ENCODE measurements at places on chromosomes 11 and 22.

DNA sequence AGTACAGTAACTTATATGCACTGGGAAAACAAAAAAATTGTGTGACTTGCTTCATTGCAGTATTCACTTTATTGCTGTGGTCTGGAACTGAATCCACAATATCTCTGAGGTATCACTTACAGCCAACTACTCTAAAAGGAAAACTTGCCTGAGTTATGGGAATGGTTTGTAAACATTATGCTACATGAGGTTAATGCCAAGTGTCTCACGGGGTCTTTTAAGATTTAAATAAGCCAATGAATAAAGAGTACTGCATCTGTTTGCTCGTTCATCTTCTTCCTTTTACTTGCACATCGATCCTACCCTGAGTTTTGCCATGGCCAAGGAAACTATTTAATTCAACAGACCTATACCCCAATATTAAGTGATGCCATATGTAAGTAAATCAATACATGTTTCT lies 72.0 kb upstream of the API5 start:
- DNase-seq = no peak

- no peak for DNase-seq
Observed at GRCh38 chr11:74936087-74936486, 12.8 kb downstream of the XRRA1 start.

- DNase-seq = peak; percentile 62
Observed at GRCh38 chr22:38824585-38824984, 19.2 kb downstream of the NPTXR start.

- DNase-seq = no peak
Observed at GRCh38 chr11:126188332-126189108, 22.9 kb downstream of the RPUSD4 start.

GRCh38 chr11:106679581-106679980 lies 338.7 kb downstream of the GUCY1A2 start:
- no peak for DNase-seq

DNA sequence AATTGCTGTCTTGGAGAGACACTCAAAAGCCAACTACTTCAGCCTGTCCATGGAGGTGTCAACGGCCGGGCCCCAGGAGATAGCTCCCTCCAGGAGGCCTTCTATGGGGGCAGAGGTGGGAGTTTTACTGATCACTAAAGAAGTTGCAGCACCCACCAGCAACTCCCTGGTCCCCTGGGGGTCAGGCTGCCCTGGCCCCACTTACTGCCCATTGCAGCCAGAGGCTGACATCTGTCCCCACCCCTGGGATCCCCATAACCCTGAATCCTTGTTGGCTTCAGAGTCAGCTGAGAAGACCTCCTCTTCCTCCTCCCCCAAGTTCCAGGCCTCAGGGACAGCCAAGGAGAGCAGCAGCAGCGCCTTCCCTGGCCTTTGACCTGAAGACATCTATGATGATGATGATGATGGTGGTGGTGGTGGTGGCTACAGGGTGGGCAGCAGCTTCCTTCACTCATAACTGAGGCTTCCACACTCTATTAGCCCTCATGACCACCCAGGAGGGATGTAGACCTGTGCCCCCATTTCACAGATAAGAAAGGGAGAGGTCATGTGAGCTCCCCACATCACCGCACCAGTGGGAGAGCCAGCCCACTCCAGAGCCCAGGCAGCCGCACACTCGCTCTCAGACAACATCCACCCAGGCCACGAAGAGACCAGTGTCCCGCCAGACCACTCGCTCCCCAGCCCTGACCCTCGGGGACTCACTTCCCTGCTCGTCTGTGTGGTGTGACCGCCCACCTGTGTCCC lies 43.8 kb upstream of the FGF3 start:
- DNase-seq = no peak

- no peak for DNase-seq
Observed at GRCh38 chr22:37953062-37953436, 352 bp downstream of the C22orf23 start.

- DNase-seq = no peak
Observed at GRCh38 chr22:22386602-22387385, 121.7 kb downstream of the ZNF280B start.

GRCh38 chr22:46286006-46286405 lies 10.7 kb upstream of the GTSE1 start:
- DNase-seq = no peak

- no peak for DNase-seq
Observed at GRCh38 chr11:47631473-47631872, 10.9 kb downstream of the MTCH2 start.

- DNase-seq = peak; percentile 47
Observed at GRCh38 chr11:10499452-10499851, 41.5 kb downstream of the RNF141 start.

- DNase-seq = peak; percentile 24
Observed at GRCh38 chr11:46692450-46692849, 8.0 kb downstream of the ARHGAP1 start.

DNA sequence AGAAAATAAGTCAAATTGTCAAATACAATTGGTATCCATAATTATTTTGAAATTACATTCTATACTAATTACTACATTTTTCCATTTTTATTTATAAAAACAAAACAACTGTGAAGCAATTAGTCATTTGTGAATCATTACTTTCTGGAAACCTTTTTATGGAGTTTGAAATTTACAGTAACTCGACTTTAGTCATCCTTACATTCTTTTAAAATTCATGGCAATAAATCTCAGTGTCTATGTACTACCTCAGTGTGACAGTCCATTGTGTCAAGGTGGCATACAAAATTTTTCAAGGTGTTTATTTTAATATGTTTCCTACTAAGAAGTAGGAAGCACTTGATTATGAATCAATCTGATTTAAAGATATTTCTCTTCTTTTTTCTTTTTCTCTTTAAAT lies 1949.4 kb upstream of the RAG2 start:
- DNase-seq = no peak

DNA sequence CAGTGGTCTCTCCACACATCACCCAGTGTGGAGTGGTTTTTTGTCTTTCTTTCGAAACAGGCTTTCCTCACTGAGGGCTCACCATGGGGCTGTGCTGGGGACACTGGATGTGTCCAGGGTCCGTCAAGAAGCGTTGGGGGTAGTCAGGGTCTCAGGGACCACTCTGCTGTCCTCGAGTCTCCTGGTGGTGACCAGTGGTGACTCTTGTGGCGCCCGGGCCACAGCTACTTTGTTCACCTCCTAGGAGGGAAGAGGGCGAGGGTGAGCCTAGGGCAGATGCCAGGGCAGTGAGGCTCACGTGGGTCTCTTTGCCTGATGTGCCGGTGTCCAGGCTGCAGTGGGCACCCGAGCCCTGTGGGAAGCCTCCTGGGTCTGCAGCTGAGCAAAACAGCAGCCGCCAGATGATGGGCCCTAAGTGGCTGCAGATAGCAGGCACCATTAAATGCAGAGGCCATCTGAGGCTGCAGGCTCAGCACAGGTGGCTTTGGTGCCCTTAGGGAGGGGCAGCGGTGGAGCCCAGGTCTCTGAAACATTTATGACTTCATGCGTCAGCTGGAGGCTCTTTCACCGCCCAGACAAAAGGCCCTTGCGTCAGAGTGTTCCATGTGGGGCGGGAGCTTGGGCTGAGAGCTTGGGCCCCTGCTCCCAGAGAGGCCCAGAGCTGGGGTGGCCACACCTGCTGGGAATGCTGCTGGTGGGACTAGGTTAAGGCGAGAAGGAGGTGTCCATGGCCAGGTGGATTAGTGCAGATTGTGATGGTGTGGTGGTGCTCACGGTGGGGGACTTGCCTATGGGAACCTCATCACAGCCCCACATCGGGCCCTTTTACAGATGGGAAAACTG lies 29.5 kb downstream of the KCNQ1 start:
- no peak for DNase-seq

DNA sequence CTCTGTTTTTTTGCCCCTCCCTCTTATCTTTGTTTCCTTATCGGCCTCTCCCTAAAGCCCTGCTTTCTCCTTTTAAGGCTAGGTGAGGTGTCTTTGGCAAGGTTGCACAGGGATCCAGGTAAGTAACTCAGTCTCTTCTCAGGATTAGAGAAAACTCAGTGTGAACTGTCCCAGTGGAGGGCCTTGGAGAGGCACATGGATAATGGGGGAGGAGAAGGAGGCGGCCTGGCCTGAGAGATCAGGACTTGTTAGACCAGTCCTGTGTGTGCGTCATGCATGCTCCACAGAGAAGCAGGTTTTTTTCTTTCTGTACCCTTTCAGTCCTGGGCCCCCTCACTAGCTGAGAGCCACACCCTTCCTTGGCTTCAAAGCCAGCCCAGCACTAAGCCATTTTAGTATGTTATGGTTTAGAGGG lies 19.9 kb downstream of the CTNND1 start:
- DNase-seq = no peak

DNA sequence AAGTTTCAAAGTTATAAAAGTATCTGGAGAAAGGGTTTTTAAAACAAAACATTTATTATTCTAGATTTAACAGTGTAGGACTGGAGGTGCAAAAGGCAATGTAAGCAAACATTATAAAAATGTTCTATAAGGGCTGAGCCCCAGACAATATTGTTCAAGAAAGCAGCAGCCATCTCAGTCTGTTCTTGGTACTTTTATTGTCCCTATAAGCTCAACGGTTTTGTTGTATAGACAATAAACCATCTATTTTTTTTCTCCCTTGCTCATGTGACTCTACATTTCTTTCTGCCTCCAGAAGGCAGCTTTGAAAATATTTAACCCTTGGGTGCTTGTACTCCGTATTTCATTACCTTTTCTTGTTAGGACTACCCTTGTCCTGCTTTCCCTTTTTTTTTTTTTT lies 25.2 kb upstream of the NXPE2 start:
- DNase-seq = no peak

DNA sequence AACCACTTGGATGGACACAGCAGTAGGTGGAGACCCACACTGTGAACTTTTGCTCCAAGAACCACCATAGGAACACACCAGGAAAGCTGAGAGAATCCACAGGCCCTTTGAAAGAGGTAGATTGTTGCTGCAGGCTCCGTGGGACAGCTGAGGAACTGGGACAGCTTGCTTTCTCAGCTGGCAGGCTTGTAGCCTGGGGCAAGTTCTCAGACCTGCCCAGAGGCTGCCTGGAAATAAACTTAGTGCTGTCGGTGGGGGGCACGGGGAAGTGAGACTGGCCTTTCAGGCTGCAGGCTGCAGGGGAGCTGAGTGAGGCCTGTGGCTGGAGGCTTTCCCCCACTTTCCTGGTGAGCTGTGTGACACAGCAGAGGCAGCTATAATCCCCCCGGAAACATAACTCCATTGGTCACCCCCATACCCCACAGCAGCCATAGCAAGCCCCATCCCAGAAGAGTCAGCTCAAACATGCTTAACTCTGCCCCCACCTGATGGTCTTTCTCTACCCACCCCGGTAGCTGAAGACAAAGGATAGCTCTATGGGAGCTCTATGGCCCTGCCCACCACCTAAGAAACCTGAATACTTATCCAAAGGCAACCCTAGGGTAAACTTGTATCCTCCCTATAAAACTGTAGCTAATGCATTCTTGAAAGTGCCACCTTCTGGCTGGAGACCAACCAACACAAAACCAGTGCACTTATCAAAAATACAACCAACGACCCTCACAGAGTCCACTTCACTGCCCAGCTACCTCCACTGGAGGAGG lies 21.4 kb upstream of the ACRV1 start:
- DNase-seq = no peak

GRCh38 chr11:46888636-46889035 lies 29.7 kb downstream of the LRP4 start:
- no peak for DNase-seq

- DNase-seq = no peak
Observed at GRCh38 chr11:61524963-61525587, 16.5 kb downstream of the LRRC10B start.

DNA sequence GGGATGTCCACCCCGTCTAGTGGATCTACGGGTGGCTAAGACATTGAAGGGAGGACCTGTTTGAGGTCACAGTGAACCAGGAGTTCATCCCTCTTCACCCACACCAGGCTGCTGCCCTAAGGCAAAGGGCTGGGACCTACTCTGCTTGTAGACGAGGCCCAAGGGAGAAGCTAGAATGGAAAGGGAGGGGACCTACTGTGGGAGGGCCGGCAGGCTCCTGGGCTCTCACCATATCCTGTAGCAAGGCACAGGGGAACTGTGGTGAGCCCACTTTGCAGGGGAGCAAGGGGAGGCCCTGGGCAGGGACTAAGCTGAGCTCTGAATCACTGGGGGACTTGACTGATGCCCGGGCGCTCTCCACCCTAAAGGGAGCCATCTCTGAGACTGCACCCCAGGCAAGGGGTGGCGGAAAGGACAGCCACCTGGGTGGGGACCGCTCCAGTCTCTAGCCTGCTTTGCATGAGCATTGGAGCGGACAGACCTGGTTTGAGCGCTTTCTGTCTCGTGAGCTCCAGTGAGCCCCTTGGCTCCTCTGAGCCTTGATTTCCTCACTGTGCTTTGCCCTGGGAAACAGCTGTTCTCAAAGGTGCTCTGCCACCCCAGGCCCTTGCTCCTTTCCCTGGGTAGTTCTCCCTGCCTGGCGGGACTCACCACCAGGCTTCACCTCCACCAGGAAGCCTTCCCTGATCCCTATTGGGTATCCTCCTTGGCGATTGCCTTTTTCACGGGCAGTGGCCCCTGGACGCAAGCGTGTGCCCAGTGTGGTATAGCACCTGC lies 24.2 kb downstream of the PARVG start:
- DNase-seq = no peak

GRCh38 chr11:10528121-10528520 lies 12.9 kb downstream of the RNF141 start:
- DNase-seq = peak; percentile 29

DNA sequence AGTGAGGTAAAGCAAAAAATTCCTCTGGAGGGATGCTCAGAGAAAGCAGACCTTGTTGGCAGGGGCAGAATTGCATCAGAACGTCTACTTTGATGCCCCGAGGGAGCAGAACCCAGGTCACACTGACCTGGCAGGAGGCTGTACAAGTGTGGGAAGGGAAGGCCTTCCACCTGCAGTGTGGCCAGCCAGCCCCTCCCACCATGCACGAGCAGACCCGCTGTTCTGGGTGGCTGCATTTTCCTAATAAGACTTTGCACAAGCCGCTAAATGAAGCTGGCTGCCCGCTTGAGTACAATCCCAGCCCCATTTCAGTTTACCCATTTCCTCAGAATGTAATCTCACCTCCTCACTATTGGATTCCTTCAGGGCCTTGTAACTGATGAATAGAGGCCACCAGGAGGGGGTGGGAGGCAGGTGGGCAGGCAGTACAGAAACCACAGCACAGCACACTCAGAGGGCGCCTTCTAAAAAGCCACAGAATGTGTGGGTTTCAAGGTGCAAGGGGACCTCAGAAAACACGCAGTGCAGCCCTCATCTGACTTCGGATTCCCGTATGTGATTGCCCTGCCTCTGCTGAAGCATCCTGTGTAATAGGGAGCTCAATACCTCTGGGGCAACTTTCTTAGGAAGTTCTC lies 316.6 kb downstream of the OPCML start:
- no peak for DNase-seq

DNA sequence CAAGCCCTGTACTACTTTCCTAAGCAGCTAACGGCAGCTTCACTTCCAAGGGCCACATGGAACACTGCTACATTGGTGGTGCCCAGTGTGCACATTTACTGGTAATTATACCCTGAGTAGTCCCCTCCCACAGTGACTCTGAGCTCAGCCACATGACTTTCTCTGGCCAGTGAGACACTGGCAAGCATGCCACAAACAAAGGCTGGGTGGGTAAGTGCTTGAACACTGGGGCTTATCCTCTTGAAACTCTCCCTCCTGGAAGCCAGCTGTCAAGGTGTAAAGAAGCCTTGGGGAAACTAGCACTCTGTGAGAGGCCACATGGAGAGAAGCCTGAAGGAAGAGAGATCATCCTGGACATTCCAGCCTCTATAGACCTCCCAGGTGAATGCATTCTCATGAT lies 54.4 kb upstream of the DRD2 start:
- DNase-seq = no peak

Measured in AG10803 (cell line).